ENCODE measurements at places on chromosomes 4 and X. TPM values are rescaled to one million over a fixed set of nuclear protein-coding genes. Genes with fewer than 3 reads are reported as not detected.

The FOXO4 gene
- total RNA-seq, result 4.8 TPM

The DMP1 gene
- not detected for total RNA-seq

The MTMR8 gene
- total RNA-seq, result 1.7 TPM

The TRIM61 gene
- total RNA-seq, result 1.3 TPM

The MAML3 gene
- 0.13 TPM for total RNA-seq

The C4orf50 gene
- not detected for total RNA-seq

The ATG4A gene
- total RNA-seq, result 11.2 TPM

The SNCA gene
- total RNA-seq, result 0.32 TPM

The ARAP2 gene
- 7.3 TPM for total RNA-seq

The BBS7 gene
- total RNA-seq, result 24.2 TPM

The FAM3A gene
- total RNA-seq, result 21.9 TPM

The ATP8A1 gene
- 7.0 TPM for total RNA-seq

The NPFFR2 gene
- total RNA-seq, result 0.11 TPM

The SULT1B1 gene
- total RNA-seq, result under 0.01 TPM

The FREM3 gene
- not detected for total RNA-seq

The ARHGAP24 gene
- 19.8 TPM for total RNA-seq

The NAP1L3 gene
- total RNA-seq, result 21.8 TPM

The DHX15 gene
- total RNA-seq, result 146 TPM

The SH3RF1 gene
- total RNA-seq, result 53.1 TPM

The NPY2R gene
- not detected for total RNA-seq

The BEND4 gene
- 0.11 TPM for total RNA-seq

The LUZP4 gene
- total RNA-seq, result not detected

The NELFA gene
- 13.3 TPM for total RNA-seq

The CITED1 gene
- not detected for total RNA-seq

The MAGEB1 gene
- total RNA-seq, result not detected

The GABRG1 gene
- not detected for total RNA-seq

The GAGE2A gene
- not detected for total RNA-seq

The CDS1 gene
- total RNA-seq, result under 0.01 TPM

The ETDB gene
- not detected for total RNA-seq

The UCHL1 gene
- total RNA-seq, result 54.6 TPM

The MAOB gene
- total RNA-seq, result 3.8 TPM

The CUL4B gene
- total RNA-seq, result 175 TPM

The ODAPH gene
- total RNA-seq, result not detected

The HTR2C gene
- not detected for total RNA-seq

The BEX1 gene
- not detected for total RNA-seq

The SLC49A3 gene
- total RNA-seq, result 10.7 TPM

The DGKK gene
- not detected for total RNA-seq

The RAB41 gene
- not detected for total RNA-seq

The BLTP1 gene
- total RNA-seq, result 138 TPM

The CTAG2 gene
- total RNA-seq, result not detected

The PDCL2 gene
- not detected for total RNA-seq

The HMX1 gene
- not detected for total RNA-seq

The DUX4 gene
- total RNA-seq, result not detected

The F8 gene
- total RNA-seq, result 16.5 TPM

The SPANXC gene
- not detected for total RNA-seq

The RTL9 gene
- total RNA-seq, result 0.22 TPM

The INPP4B gene
- total RNA-seq, result 6.0 TPM

The XAGE1A gene
- not detected for total RNA-seq

The SH2D1A gene
- total RNA-seq, result not detected

The SOWAHB gene
- not detected for total RNA-seq

The SPP1 gene
- total RNA-seq, result 0.32 TPM

The HS6ST2 gene
- not detected for total RNA-seq

The DOK7 gene
- total RNA-seq, result 0.13 TPM

Data from articular chondrocyte of knee joint (primary cell).